DMS 273 treated with DMSO at 0.1 percent for 48 hours (cell line): ENCODE measurements at places on chromosomes 7 and 10.

- no peak for DNase-seq
These were observed 90.1 kb upstream of the PIK3CG start for GRCh38 chr7:106774768-106775551.

- no peak for DNase-seq
These were observed 16.3 kb downstream of the CASD1 start for GRCh38 chr7:94525923-94526322.

DNA sequence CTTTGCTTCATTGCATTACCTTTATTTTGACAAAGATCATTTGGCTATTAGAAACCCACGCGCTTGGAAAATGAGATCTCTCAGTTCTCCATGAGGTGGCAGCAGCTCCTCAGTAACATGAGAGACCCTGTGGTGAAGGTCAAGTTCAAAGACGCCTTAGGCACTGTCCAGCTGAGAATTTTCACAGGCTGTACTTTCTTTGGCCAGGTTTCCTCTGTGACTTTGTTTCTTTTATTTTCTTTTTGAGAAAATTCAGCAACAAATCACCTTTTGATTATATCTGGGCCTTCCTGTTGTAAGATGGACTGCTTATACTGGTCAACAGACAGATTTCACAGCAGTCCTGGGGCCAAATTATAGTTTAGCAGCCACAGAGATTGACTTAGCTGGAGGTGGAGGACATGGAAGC is 54.5 kb downstream of the RAB18 start:
- DNase-seq: no peak

DNA sequence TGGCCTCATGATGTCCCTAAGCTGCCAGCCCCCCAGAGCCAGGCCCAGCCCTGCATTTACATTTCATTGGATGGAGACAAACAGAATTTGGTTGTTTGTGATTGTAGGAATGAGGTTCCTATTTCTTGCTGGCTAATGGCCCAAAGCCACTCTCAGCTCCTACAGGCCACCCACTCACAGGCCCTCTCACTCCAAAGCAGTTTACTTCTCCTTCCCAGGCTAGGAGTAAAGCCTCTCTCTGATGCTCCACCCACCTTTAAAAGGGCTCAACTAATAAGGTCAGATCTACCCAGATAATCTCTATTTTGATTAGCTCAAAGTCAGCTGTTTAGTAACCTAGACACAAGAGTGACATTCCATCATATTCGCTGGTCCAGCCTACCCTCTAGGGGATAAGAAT is 11.2 kb upstream of the CUZD1 start:
- no peak for DNase-seq

DNA sequence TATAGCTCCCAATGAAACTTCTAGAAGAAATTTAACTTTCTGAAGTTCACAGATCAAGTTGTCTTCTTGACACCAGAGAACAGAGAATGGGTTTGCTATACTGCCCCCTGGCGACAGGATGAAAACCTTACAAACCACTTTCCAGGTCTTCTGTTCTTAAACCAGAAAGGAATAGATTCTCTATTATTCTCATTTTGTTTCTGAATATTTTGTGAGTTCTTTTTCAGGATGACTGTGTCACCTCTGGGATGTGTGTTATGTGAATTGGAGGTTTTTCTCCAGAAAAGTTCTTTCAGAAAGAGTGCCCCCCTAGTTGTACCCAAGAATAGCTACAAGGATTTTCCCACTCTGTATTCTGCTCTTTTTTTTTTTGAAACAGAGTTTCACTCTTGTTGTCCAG is 6.3 kb downstream of the IFT22 start:
- no peak for DNase-seq

- no peak for DNase-seq
These were observed 81.9 kb downstream of the CNOT4 start for GRCh38 chr7:135428011-135428410.

GRCh38 chr10:452512-453426 is 236.7 kb downstream of the DIP2C start:
- no peak for DNase-seq

- no peak for DNase-seq
These were observed 5.8 kb upstream of the ESYT2 start for GRCh38 chr7:158834878-158835784.

DNA sequence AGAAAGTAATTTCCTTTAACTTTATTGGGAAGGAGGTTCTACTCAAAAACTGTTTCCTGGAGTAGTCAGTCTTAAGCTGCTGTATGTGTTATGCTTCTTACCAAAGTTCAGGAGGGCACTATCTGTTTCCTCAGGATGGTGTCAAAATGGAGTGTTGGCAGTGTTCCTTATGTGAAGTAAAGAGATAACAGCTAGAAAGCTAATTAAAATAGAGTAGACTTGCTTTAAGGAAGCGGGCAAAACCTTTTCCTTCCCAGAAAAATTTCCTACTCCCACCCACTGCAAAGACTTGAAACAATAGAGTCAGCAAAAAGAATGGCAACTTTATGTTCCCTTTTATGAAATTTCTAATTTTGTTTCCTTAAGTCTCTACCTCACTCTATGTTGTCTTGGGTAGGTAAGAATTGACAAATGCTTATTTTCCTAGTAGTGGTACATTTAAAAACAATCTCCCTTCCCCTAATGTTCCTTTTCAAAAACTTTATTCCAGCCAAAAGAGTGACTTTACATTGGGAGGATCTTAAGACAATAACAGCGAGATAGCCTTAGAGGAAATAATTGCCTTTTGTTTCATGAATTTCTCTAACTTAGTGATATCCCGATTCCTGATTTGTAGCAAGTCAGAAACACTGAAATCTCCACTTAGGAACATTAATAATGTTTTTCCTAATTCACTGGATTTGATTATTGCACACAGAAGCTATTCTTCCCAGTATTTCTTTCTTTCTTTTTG is 26.5 kb upstream of the ENTPD1 start:
- no peak for DNase-seq

DNA sequence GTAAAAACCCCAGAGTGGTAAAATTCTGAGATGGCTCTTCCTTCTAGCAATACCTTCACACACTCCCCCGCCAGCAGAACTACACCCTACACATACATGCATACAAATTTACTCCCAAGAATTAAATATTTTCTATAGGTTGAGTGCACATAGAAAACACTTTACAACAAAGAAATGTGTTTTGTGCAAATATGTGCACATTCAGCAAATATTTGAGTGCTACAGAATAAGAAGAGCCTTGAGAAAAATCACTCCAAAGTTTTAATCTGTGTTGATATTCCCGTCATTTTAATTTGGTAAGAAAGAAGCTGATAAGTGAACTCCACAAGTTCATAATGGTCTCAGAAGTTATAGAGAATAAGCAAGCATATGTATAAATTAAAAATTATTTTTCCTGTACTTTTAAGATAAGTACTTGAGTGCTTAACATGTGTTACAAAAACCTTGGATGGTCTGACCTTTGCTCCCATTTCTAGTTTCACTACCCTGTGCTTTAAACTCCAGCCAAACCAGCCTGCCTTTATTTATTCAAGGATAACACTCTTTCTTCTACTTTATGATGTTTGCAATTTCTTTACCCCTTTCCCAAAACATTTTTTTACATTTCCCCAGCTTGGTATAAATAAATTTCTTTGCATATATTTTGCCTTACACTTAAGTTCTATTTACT is 733.5 kb upstream of the LRRTM3 start:
- DNase-seq: no peak

- DNase-seq: no peak
These were observed 103.9 kb downstream of the ZMYND11 start for GRCh38 chr10:239109-239508.

DNA sequence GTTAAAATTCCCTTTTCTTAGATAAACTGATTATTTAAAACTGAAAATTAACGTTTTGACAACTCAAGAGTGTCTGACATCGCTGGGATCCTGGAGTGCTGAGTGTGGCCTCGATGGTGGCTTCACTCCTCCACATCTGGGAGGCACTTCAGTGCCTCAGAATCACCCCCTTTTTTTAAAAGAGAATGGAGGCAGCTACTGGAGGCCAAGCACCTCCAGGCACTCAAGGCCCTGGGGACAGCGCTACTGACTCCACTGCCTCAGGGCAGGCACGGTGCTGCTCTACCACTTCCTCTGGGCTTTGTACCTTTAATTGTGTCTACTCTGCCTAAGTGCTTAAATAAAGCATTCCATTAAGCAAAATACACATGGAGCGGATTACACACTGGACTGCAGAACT is 27.2 kb upstream of the NCAPG2 start:
- DNase-seq: no peak

DNA sequence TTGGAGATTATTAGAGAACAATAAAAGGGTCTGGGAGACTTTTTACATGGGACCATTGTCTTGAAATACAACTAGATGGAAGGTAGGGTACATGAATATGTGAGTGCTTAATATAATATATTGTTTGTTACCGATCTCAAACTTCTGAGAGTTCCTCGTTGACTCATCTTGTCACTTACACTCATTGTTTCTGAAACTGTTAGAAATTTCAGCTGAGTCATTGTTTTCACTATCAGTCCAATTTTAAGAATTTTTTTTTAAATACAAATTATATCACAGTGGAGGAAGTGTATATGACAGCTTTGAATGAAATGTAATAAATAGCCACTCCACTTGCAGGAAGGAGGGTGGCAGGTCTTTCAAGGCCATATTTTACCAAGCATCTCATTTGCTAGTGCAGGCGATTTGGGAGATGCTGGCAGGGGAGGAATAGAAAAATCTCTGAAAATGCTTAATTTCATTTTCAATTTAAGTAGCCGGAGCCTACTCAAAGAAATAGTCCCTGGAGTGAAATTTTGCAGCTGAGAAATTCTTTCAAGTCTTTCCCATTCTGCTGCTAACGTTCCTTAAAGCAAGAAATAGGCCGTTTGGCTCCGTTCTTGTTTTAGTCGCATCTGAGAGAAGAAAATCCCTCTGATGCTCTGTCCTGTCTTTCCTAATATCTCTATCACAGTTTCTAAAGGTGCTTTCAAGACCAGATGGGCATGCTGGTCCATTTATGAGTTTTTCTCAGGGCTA is 1404.2 kb upstream of the CELF2 start:
- DNase-seq: no peak

- DNase-seq: no peak
These were observed 78.6 kb upstream of the GLI3 start for GRCh38 chr7:42315631-42316030.

DNA sequence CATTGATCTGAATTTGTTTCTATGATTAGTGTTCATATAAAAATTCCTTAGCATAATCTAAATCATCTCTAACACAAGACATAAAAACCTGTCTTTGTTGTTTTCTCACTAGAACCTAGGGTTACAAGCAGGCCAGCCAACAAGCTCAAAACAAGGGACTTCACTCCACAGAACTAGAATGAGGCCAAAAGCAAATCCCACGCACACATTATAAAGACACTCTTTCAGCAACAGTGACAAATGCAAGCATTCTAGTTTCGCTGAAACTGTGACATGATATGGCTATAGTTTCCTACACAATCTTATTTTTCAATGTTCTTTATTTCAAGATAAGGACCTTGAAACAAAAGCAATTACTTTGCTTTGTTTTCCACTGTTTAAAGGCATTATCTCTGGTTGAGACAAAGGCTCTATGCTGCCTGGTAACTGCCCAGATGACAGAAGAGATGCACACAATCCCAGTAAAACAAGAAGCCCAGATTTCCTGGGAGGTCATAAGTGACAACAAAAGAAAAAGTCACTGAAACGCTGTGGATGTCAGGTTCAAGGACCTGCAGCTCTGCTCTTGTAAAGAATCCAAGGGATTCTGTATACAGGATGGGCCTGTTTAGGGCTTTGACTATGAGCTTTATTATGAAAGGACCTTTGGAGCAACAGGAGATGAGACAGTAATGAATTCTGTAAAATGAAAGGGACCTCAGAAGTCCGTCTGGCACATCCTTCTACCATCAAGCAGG is 105.3 kb downstream of the SORCS1 start:
- DNase-seq: no peak

GRCh38 chr7:103691291-103691690 is 245.3 kb upstream of the SLC26A5 start:
- DNase-seq: no peak

DNA sequence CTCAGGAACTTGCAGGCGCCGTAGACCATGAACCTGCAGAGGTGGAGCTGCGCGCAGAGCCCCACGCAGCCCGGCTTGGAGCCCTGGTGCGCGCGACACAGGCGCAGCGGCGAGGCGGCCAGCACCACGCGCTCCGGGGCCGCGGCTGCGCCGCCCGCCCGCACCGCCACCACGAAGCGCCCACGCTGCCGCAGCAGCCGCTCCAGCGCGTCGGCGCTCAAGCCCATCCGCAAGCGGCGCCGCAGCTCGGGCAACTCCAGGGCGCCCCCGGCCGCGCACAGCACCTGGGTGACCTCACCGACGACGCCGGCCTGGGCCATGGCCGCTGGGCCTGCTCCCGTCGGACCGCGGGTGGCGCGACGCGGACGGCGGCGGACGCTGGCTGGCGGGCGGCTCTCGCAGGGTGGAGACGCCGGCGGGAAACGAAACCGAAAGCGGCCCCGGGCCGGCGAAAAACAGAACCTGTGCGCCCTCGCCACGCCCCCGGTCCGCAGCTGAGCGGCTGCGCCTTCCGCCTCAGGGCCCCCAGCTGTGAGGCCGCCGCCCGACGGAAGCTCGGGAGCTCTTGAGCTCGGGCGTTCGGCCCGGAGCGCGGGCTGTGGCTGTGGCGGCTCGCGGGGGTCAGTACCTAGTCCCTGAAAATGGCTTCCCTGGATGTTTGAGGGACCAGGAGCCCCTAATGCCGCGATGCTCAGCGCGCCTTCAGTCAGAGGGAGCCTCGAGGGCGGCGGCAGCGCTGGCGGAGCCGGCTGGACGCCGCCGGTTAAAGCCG is at the start of gene PARP12:
Gene PARP12 (minus strand): TSS at position 424 of the 772 bp plus-strand sequence. CDS start 104 bp downstream, at position 320.
- DNase-seq: peak; percentile 20

DNA sequence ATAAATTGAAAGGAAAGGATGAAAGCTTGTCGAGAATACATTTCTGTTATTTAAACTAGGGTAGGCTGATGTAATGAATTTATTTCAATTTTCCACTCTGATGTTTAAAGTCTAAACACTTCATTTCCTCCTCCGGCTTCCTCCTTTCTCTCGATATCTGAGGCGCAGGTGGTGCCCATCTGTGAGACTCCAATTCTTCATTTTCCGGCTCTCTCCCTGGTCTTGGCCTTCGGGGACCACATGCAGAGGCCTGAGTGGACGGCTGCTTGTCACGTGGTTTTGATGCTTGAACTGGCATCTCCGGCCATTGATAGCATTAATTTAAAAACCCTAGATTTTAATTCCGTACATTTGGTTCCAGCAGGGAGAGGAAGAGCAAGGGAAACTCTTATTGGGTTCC is 5.8 kb upstream of the ADARB2 start:
- no peak for DNase-seq

DNA sequence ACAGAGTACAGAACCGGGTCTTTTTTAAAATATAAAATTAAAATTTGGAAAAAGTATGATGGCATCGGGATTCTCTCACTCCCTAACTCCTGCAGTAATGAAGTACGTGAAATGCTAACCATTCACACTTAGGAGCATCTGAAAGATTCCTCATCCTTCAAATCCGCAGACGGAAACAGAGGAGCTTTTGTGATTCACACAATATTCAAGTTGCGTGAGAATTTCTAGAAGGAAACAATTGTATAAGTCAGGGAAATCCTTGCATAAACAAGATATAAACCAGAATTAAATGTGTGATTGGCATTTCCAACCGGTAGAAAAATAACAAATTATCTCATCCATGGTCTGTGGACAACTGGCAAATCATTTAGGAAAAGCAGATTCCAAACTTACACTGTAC is 103.2 kb upstream of the ADAM12 start:
- no peak for DNase-seq

- no peak for DNase-seq
These were observed 43.0 kb upstream of the CYP2C18 start for GRCh38 chr10:94640562-94640961.

GRCh38 chr10:112308125-112308502 is 24.9 kb downstream of the TECTB start:
- no peak for DNase-seq
